Esophagus (tissue), 2 donors: ENCODE measurements at places on chromosomes 6 and 20. TPM values are rescaled to one million over a fixed set of nuclear protein-coding genes. Genes with fewer than 3 reads are reported as not detected.

TNNC2 gene
- polyA plus RNA-seq, result 1.0 TPM

KCNQ5 gene
- 0.18 TPM for polyA plus RNA-seq

LGSN gene
- polyA plus RNA-seq, result not detected

KCNQ2 gene
- polyA plus RNA-seq, result 0.06 TPM

DEFB116 gene
- polyA plus RNA-seq, result not detected

TP53RK gene
- 9.9 TPM for polyA plus RNA-seq

NKAIN4 gene
- polyA plus RNA-seq, result not detected
